ENCODE measurements at places on chromosomes 11 and 22.

- no peak for DNase-seq
Measured at GRCh38 chr11:9803685-9804418, 140.0 kb downstream of the SWAP70 start.

GRCh38 chr11:117980280-117980679 is 5.9 kb upstream of the IL10RA start:
- DNase-seq = no peak

GRCh38 chr11:128551058-128551457 is 36.3 kb downstream of the ETS1 start:
- no peak for DNase-seq

DNA sequence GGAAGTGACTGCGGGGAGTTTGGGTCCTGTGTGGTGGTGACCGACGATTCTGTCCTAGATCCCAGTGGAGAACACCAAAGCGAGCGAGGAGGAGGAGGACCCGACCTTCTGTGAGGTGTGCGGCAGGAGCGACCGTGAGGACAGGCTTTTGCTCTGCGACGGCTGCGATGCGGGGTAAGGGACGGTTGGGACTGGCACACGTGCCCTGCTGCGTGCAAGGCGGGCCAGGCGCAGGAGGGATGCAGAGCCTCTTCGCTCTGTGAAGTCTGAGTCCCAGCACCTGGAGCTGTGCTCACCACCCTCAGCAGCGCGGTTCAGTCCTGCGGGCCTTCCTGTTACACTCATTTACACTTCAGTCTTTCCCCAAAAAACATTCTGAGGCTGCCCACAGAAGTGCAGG is 16.2 kb downstream of the PHRF1 start:
- no peak for DNase-seq

DNA sequence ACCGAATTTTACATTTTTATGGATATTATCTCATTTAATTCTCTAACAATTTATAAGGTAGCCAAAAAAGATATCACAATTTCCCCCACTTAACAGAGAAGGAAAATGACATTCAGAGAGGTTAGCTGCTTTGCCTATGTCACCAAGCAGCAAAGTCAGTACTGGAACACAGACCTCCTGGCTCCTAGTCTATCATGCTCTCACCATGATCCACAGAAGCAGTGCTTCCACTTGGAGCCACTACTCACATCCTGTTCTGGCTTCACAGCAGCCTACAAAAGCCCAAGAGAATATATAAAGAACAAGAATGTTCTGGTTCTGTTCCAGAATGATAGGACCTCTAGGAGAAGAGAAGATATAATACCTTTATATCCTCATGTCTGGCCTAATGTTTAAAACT is 59.5 kb upstream of the SCUBE2 start:
- no peak for DNase-seq

- DNase-seq = no peak
Measured at GRCh38 chr11:16933291-16933690, 80.9 kb downstream of the PLEKHA7 start.

DNA sequence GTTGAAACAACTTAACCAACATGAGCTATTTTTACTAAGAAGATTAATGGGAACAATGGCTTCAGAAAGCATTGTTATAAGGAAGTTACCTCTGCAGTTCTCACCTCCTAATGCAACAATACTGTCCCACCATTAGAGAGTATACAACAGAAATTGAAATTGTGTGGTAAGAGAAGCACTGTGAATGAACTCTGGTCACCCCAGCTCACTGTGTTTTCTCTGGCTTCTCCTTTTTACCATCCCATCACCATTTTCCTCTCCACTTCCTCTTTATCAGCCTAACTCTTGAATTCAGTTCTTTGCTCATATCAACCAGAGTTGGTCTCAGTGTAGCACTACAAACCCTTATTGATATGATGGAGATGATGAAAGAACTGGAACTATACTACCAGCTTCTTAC is 138.0 kb upstream of the POU2AF2 start:
- no peak for DNase-seq

Measured in HuH-7.5 (cell line).